ENCODE measurements at places on chromosomes 2 and 18.

DNA sequence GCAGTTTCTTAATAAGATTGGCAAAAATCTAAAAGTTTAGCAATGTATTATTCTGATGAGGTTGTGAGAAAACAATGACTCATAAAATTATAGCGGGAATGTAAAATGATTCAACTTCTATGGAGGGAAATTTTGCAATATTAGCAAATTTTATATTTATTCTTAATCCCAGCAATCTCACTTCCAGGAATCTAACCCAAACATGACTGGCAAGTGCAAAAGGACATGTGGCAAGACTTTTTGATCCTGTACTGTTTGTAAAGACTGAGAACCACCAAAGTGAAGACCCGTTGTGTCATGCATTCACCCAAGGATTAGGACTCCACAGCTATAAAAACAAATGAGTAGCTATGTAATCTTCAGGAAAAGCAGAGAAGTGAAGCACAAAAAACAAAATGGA is 234.8 kb upstream of the KYNU start:
- DNase-seq = no peak

- DNase-seq = no peak
Observed at GRCh38 chr2:81437456-81438000, 1133.0 kb upstream of the LRRTM1 start.

DNA sequence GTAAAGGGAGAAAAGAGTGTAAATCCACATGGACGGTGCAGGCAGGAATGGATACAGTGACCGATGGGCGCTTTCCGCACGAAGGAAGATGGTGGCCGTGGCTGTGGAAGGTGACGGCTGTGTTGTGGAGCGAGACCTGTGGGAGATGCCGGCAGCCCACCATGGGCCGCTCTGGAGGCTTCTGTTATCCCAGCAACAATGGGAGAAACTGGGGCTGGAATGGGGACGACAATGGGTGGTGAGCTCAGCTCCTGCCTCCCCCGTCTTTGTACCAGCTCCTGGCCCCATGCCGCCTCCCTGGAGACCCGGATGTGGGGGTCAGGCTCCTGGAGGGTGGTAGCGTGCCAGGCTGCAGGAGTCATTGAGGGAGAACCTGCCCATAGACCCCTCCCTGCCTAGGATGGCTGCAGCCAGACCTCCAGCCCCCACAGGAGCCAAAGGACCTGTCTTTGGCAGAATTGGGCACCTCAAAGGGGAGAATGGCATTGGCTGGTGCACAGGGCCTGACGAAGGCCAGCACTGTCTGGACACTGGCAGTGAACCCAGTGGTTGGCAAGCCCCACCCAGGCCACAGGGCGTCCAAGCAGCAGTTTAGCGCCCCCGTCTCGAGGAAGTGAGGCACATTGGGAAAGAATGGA is 72.6 kb downstream of the SLC66A2 start:
- DNase-seq = no peak

GRCh38 chr2:218366621-218367414 is 10.2 kb downstream of the CATIP start:
- no peak for DNase-seq

GRCh38 chr18:78006006-78006773 is 756.5 kb downstream of the GALR1 start:
- DNase-seq = no peak

GRCh38 chr18:9334973-9335696 is 562 bp downstream of the TWSG1 start:
- DNase-seq = peak; percentile 36

DNA sequence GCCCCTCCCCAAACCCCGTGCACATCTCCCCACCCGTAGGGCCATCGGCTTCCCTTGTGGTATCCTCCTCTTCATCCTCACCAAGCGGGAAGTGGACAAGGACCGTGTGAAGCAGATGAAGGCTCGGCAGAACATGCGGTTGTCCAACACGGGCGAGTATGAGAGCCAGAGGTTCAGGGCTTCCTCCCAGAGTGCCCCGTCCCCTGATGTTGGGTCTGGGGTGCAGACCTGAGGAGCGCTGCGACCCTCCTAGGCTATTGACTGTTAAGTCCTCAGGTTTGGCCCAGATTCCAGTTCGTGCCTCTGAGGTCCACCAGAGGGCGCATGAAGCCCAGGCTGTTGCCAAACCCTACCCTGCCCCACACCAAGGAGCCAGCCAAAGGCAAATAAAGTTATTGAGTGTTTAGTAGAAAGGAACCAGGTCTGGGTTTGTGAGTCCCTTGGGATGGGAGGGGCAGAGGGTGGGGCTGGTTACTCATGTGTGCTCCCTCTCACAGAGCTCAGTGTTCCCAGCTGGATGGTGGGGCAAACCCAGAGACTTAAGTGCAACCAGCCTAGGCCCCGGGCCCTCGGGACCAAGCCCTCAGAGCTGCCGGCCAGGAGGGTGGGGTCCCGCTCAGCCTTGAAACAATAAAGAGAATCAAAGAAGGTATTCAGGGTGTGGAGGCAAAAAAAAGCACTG is 2.4 kb downstream of the PNKD start:
- DNase-seq = peak; percentile 85

DNA sequence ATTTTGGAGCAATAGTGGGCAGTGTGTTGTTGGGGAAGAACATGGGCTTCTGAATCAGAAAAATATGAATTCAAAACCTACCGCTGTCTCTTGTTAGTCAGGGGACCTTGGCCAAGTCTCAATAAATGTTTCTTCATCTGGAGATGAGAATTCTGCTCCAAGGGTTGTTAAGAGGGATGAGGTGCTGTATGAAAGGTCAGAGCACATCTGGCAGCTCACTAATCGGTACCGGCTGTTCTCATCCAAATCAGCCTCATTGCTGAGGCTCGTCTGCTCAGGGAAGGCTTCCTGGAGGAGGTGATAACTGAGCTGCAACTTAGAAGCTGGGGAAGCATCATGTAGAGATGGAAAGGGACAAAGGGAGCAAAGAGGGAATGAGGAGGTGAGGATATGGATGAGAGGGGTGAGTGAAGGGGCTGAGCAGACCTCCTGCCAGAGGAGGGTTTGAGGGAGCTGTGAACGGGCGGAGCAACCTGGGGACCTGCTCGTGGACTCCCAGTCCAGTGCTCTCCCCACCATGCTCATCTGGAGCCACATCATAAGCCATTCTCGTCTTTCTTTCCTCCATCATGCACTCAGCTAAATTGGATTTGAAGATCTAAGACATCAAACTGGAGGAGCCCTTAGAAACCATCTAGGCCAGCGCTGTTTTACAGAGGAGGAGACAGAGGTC is 47.4 kb downstream of the GREB1 start:
- DNase-seq = no peak

- DNase-seq = no peak
Observed at GRCh38 chr18:47737198-47737830, 193.1 kb downstream of the SMAD2 start.

- DNase-seq = no peak
Observed at GRCh38 chr2:101439716-101440115, 35.2 kb downstream of the RFX8 start.

GRCh38 chr2:85199698-85200097 is 66.5 kb downstream of the TCF7L1 start:
- DNase-seq = no peak

DNA sequence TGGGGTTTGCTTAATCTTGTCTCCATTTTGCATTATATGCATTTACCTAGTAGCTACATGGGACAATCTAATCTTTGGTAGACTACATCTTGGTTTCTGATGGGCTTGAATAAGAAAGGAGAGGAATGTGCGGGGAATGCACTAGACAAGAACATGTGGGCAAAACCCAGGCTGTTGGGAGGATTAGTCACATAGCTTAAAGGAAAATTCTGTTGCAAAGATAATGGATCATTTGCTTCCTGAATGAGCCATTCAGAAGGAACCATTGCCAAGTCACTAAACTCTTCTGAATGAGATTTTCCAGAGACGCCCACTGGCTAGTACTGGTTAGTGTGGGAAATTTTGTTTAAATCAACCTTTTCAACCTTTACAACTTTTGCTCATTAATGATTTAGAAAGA is 84.8 kb downstream of the OSBPL6 start:
- no peak for DNase-seq

GRCh38 chr2:23988371-23988770 is 21.5 kb upstream of the MFSD2B start:
- no peak for DNase-seq

GRCh38 chr18:79404567-79404910 is 8.8 kb downstream of the NFATC1 start:
- DNase-seq = no peak

- no peak for DNase-seq
Observed at GRCh38 chr2:230664128-230664527, 48.5 kb upstream of the CAB39 start.

DNA sequence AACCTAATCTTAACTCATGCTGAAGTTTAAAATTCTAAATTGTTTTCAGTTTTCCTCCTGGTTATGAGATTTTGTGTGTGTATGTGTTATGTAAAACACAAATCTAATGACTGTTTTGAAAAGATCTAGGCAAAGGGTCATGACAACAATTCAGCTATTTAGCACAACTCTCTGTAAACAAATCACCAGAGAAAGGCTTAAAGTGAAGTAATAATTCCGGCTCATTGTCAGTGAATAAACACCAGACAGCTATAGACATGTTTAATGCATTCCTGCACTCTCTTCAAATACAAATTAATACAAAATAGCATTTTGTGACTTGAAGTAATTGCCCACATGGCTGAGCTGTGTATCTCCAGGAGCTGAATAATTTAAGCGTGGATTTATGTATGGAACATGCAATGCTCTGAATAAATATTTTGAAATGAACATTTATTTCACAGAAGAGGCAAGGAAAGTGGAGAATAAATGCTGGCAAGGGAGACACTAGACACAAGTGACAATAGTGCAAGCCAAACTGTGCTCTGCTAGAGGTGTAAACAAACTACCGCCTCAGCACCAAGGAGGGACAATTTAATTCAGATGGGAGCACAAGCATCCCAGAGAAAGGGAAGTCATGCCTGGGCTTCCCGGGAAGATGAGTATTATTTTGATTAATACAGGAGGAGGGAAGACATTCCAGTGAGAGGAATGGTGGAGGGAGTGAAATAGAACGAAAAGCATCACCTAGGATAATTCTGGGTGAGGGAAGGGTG is 133.6 kb upstream of the XPO1 start:
- no peak for DNase-seq

DNA sequence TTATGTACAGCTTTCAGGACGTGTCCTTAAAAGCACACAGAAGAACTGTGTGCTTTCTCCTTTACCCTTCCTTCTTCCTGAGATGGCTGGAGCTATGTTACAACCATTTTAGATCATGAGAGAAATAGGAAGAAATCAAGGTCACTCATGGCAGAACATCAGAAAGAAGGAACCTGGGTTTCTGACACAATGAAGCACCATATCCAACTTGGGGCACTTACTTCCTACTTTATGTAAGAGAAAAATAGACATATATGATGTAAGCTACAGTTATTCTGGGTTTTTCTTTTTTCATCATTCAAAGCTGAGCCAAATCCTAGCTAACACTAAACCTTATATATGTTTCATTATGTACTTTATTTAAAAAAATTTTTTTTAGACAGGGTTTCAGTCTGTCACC is 79.5 kb downstream of the FAM161A start:
- DNase-seq = no peak

DNA sequence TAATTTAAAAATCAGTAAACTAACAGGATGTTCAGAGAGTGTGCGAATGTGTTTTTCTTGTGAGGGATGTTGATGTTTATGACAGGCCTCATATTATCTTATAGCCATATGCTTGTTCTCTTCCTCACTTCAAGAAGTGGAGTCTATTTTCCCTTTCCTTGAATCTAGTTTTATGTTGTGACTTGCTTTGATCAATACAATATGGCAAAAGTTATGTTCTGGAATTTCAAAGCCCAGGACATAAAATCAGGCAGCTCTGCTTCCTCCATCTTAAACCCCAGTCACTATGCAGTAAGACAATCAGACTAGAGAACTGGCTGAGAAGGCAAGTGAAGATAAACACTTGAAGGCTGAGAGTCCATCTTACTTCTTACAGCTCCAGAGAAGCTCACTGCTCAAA is 585.1 kb upstream of the NETO1 start:
- DNase-seq = no peak

DNA sequence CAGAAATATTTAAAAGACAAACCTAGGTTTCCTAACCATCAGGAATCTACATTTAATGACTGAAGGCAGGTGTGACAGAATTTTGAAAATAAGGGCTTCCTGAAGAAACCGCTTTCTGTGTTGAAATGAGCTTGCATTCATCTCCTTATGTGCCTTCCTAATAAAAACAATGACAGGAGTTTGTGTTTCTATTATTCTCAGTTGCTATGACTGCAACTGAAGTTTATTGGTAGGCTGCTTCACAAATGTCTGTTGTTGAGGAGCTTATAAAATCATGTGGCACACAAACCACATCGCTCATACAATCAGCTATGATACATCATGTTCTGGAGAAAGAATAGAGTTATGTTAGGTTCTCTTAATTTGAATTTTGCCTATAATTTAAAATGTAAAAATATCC is 362.7 kb upstream of the SLC8A1 start:
- no peak for DNase-seq

DNA sequence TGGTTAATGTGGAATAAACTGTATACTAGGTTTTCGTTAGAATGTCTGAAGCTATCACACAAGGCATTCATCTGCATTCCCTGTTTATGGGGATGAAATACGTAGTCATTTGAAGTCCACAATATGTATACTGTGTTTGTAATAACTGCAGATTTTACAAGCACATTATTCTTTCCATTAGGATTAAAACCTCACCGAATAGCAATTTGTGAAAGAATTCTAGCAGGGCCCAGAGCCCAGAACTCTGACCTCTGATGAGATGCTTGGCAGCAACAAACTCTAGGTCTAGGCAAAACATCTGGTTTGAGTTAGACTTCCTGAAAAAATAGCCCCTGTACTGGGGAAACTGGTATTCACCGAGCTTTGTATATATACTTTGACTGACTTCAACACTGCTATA is 158.2 kb downstream of the SRBD1 start:
- no peak for DNase-seq

GRCh38 chr18:36667811-36668210 is 161.0 kb downstream of the TPGS2 start:
- DNase-seq = no peak

GRCh38 chr18:80190311-80190710 is 57.0 kb downstream of the PARD6G start:
- DNase-seq = no peak

- no peak for DNase-seq
Observed at GRCh38 chr2:108616751-108617161, 82.5 kb downstream of the LIMS1 start.

GRCh38 chr2:102180687-102180999 is 6.2 kb upstream of the IL1RL2 start:
- DNase-seq = no peak

GRCh38 chr2:114034742-114035141 is 144.9 kb downstream of the ACTR3 start:
- DNase-seq = no peak

GRCh38 chr2:168661863-168662256 is 140.6 kb upstream of the NOSTRIN start:
- no peak for DNase-seq

DNA sequence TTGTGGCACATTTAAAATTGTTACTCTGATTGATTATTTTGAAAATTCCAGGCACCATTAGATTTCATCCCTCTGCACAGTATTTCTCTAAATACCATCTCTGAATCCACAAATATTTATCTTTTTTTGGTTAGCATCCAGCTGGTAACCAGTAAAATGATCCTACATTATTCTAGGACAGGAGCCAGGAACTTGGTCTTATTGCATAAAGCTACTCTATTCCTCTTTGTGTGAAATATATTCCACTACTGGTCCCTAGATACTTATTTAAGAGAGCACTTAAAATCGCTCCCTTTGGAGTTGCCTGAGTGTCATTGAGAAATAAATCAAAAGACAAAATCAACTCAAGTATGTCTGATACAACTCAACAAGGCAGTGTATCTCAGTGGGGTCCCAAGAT is 7.4 kb upstream of the MBOAT2 start:
- DNase-seq = no peak

GRCh38 chr2:214193943-214194342 is 216.9 kb upstream of the VWC2L start:
- DNase-seq = no peak

All from activated CD4-positive, alpha-beta T cell treated with anti-CD3 and anti-CD28 coated beads, Interleukin-2, amount 10 ng/mL, durations not matched to agents 7 days and 5 days (primary cell).